ENCODE measurements at places on chromosomes 13 and 19. TPM values are rescaled to one million over a fixed set of nuclear protein-coding genes. Genes with fewer than 3 reads are reported as not detected.

Gene SMAD9
- 1.8 TPM for total RNA-seq

Gene WASF3
- 9.9 TPM for total RNA-seq

Gene PCSK4
- total RNA-seq = 1.8 TPM

Gene OR10H2
- total RNA-seq = not detected

Gene TMEM91
- total RNA-seq = 4.0 TPM

Gene LSR
- total RNA-seq = 0.98 TPM

Gene PRTN3
- total RNA-seq = not detected

Gene ZNF845
- 4.8 TPM for total RNA-seq

Data from subcutaneous preadipocyte (primary cell).